H9 (cell line): ENCODE measurements at places on chromosomes 5 and 9.

GRCh38 chr9:124239249-124240073 lies 18.3 kb upstream of the NEK6 start:
- DNase-seq, result no peak

DNA sequence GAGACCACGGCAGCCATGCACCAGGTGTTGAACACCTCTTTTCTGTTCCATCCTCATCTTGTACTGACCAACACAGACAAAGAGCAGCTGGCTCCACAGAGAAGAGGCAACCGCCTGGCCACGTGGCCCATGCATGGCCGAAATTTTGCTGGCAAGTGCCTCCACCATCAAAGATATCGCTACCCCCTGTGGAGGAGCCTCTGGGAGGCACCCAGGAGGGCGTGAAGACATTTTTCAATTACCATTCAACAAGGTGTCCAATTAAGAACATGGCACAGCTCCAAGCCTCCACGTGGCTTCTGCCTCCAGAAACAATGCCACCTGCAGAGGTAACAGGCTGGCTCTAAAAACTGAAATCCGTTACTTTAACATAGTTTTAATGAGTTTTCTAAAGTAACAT lies 54.4 kb upstream of the CKS2 start:
- no peak for DNase-seq

- DNase-seq, result no peak
Measured at GRCh38 chr9:87581513-87581912, 83.8 kb downstream of the DAPK1 start.

DNA sequence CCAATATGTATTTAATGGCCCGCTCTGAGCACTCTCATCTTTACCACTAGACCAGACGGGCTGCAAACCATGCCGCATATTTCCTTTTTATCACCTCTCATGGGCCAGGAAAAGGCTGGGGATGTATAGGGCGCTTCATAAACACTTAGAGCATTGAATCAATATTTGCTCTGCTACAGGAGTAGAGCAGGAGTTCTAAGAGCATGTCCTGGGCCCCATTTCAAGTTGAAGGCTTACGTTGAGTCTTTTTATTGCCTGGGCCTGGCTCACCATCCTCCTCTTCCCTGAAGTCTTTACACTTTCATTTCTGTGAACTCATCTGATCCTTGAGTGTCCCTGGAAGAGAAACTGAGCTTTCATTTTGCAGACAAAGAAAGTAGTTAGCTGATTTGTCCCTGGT lies 112.4 kb downstream of the FSTL4 start:
- no peak for DNase-seq

- DNase-seq, result peak; percentile 58
Measured at GRCh38 chr9:87445646-87446045, 52.0 kb upstream of the DAPK1 start.

GRCh38 chr5:28408186-28408585 lies 1369.8 kb upstream of the CDH9 start:
- no peak for DNase-seq

DNA sequence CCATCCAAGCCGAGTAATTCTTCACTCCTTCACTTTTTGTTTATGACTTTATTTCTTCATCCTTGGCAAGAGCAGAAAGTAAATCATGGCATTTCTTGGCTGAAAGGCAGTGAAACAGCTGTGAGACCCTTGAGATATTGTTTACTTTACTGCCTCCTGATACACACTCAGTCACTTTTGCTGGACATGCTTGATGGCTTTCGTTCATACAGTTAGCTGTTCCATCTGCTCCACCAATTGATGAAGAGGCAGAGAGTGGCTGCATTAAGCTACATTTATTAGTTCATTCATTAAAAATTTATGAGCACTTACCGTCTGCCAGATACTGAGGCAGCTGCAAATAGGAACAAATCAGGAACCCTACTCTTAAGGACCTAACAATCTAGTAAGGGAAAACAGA lies 184.4 kb upstream of the OR13F1 start:
- DNase-seq, result no peak

- DNase-seq, result no peak
Measured at GRCh38 chr5:88967633-88968585, 84.9 kb upstream of the MEF2C start.

- DNase-seq, result no peak
Measured at GRCh38 chr9:108048406-108049025, 558.9 kb upstream of the KLF4 start.

- DNase-seq, result peak; percentile 55
Measured at GRCh38 chr9:90890146-90890810, 88.7 kb downstream of the SYK start.

- DNase-seq, result no peak
Measured at GRCh38 chr9:130017076-130017475, 25.9 kb downstream of the FNBP1 start.

DNA sequence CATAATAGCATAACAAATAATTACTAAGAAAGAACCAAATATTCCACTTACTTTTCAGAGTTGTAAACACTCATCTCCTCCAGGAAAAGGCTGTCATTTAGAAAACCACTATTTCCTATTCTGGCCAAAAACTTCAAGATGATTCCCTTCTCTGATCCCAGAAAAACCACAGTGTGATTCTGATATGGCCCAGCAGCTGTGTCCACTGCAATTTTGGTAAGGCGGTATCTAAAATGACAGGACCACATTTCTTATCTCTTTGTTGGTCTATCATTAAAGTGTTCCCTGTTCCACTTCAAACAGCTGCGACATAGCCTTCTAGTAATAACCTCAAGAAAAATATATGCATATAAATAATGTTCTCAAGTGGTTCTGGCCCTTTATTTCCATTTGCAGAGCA lies 96.1 kb downstream of the SEMA6A start:
- DNase-seq, result no peak

- no peak for DNase-seq
Measured at GRCh38 chr5:89253666-89254352, 370.8 kb upstream of the MEF2C start.

GRCh38 chr5:101393795-101394450 lies 490.8 kb upstream of the ST8SIA4 start:
- no peak for DNase-seq

- DNase-seq, result no peak
Measured at GRCh38 chr5:122155546-122155945, 26.2 kb downstream of the ZNF474 start.

GRCh38 chr5:154198611-154199230 lies 8.2 kb downstream of the GALNT10 start:
- DNase-seq, result no peak

DNA sequence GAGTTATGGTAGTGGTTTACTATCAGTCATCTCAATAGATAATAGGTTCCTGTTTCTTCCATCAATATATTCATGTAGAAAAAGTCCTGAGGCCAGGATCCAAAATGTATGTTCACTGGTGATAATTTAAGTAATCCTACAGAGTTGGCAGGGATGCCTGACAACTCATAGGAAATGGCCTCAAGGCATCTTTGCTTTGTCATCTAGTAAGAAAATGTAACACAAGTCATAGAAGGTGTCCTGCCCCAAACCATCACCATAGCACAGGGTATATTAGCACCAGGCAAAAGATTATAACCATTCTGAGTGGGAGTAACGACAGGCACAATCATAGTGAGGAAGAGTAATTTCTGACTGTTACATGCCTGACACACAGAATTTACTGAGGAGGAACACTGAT lies 257.0 kb downstream of the TMEM167A start:
- no peak for DNase-seq

DNA sequence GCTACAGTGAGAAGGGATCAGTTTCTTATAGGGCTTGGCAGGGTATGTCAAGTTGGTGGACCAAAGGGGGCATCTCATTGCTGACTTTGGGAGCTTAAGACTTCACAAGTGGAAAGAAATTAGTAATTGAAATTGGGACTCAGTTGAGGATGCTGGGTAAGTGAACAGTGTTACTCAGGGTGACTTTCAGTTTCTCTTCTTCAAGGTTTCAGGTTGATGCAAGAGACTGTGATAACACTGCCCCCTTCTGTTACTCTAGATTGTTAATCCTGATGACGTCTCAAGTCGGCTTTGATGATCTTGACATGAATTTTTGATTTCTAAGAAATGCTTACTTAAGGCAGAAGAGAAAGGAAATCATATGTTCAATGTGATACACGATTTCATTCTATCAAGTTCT lies 21.3 kb downstream of the KCTD16 start:
- DNase-seq, result no peak
